ENCODE measurements at places on chromosomes 12 and 14.

DNA sequence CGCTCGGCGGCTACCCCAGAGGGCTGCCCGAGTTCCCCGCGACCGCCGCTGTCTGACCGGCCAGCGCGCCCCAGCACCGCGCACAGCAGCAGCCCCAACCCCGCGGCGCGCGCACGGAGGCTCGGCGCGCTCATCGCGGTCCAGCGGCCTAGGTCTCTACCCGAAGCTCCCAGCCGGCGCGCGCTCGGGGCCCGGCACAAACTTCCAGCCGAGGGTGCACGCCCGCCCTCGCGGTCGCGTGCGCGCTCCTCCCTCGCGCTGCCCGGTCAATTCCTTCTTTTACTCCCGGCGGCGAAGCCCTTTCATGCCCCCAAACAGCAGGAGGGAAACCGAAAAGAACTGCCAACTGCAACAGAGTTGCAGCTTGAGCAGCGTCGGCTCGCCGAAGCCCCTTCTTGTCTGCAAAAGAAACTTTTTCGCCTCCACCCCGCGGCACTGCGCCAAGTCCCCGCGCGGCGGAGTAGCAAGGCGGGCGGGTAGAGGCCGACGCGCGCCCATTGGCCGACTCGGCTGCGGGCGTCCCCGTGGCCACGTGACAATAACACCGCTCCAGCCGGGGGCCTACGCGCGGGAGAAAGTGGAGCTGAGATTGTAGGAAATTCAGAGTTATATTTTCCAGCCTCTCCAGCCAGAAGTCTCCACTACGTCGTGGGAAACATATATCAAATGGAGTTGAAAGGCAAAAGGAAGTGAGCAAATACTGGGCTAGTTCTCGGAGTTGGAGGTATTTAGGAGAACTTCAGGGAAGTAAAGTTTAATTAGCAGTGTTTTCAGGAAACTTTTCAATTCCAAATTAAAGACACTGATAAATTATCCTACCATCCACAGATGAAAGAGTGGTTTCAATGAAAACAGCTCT lies at the start of gene LRIG3:
Gene LRIG3 (minus strand): TSS at position 403 of the 859 bp plus-strand sequence. CDS start 269 bp downstream, at position 134.
- peak; percentile 93 for DNase-seq

GRCh38 chr14:56002342-56002741 lies 115.9 kb upstream of the PELI2 start:
- DNase-seq: no peak

DNA sequence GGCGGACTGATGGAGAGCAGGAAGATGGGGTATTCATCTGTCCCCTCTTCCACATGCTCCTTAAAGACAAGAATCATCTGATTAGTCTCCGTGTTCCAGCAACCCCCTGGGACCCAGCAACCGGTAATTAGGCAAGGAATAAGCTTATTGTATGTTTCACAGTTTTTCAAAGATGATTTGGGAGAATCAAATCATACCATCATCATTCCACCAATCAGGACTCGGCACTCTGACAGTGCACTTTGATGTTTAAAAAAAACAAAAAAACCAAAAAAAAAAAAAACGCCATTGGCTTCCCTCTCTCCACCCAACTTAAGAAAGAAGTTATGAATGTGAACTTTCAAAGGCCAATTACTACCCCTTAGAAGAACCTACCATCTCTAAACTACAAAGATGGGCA lies 1.3 kb upstream of the DYNC1H1 start:
- peak; percentile 12 for DNase-seq

DNA sequence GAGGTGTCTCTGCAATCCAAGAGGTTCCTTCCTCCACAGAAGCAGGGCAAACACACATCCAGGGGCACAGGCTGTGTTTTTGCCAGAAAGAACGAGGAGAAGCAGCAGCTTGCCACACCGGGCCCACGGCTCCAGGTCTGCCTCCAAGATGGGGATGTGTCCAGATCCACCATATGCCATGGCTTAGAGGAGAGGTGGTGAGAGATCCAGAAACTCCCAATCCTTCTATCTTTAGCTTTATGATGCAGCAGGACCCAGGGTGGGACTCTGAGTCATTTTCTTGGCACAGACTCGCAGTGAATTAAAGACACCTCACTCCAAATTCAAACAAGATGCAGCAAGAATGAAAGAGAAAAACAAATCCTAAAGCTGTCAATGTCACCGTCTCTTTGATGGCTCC lies 481.4 kb upstream of the TMEM132C start:
- no peak for DNase-seq

GRCh38 chr14:74962493-74962892 lies 7.1 kb upstream of the PGF start:
- no peak for DNase-seq

GRCh38 chr12:109759595-109759994 lies 46.0 kb downstream of the FAM222A start:
- no peak for DNase-seq

DNA sequence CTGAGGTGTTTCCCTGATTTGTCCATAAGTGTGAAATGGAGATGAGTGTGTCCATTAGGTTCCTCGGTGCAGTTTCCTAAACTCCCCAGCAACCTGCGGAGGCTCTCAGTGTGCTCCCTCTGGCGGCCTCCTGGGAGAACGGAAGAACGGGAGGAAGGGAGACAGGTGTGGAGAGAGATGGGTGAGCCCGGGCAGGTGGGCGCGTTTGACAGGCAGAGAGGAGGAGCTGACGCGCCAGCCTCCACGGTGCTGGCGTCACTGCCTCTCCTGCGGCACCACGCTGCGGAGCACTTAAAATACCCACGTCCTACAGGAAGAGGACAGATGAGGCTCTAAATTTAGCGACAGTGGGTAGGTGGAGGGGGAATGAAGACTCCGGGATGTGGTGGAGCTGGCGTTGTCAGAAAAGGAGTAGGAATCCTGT lies 26.8 kb upstream of the PEX5 start:
- DNase-seq: no peak

- peak; percentile 78 for DNase-seq
Observed at GRCh38 chr12:124906606-124907261, 7.7 kb downstream of the UBC start.

- DNase-seq: no peak
Observed at GRCh38 chr12:948238-948637, 1.3 kb downstream of the RAD52 start.

DNA sequence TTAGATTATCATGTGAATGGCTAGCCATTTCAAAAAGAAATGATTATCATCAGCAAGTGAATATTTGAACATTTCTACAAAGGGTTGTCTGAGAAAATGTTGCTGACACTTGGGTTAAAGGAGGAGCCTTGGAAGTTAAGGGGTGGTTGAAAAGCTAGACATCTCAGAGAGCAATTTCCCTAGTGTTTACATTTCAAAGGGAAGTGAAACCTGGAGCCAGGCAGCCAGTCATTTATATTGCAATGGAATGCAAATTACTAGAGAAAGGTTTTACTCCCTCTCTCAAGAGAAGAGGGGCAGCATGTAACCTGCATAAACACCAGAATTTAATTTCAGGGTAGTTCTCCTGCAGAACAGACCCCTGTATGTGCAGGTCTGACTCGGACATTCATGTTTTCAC lies 279.0 kb downstream of the SLC16A7 start:
- DNase-seq: no peak

DNA sequence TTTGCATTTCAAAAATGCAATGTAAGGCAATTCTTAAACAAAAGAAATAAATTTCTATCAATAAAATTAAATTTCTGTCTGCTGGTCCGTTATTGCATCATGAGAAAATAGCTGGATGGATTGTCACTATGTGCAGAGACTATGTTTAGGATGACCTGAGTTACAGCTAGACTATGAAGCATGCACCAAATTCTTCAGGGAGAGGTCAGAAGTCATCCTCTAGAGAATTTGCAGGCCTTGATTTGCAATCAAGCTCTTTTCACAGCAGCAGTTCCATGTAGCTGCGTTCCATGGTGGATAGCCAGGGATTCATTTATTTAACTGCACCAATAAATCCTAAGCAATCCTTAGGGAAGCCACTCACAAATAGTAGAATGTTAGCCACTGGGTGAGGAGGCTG lies 253.7 kb downstream of the MSRB3 start:
- DNase-seq: no peak

DNA sequence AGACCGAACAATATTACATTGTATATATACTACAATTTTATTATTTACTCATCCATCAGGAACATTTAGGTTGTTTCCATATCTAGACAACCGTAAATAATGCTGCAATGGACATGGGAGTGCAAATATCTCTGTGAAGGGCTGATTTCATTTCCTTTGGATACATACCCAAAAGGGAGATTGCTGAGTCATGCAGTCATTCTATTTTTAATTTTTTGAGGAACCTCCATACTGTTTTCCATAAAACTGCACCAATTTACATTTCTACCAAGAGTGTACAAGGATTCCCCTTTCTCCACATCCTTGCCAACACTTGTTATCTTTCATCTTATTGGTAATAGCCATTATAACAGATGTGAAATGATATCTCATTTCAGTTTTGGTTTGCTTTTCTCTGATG lies 84.7 kb downstream of the SLC41A2 start:
- no peak for DNase-seq

DNA sequence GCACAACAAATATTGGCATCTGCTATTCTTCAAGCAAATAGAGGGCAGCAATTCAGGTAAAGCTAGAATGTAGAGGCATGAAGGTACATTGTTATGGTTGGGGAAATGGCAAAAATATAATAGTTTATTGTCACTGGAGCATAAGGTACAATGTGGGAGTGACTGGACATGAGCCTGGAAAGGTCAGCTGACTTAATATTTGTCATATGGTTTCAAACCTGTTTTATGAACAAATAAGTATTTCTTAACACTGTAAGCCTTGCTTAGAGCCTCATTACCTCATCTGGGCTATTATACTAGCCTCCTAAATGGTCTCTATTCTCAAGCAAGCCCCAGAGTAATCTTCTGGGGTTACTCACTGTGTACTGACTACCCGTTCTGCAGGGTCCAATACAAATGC lies 33.7 kb downstream of the FAM177A1 start:
- DNase-seq: no peak

- peak; percentile 97 for DNase-seq
Observed at GRCh38 chr14:68191567-68192321, 372.2 kb downstream of the RAD51B start.

DNA sequence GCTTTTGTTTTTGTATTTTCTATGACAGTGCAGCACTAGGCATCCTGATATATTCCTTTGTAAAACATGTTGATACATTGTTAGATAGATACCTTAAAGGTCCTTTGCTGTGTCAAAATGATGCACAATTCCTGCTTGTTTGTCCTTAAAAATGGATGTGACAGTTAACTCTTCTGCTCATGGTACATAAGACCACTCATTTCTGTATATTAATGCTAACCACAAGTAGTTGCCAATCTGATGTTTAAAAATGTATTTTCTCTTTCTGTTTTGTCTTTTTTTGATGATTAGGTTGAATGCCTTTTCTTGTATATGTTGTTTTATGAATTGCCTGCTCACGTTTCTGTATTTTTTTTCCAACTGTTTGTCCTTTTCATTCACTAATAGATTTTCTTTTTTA lies 35.1 kb downstream of the ATF7IP start:
- DNase-seq: no peak

- DNase-seq: no peak
Observed at GRCh38 chr12:106897082-106897481, 58.6 kb upstream of the TMEM263 start.

DNA sequence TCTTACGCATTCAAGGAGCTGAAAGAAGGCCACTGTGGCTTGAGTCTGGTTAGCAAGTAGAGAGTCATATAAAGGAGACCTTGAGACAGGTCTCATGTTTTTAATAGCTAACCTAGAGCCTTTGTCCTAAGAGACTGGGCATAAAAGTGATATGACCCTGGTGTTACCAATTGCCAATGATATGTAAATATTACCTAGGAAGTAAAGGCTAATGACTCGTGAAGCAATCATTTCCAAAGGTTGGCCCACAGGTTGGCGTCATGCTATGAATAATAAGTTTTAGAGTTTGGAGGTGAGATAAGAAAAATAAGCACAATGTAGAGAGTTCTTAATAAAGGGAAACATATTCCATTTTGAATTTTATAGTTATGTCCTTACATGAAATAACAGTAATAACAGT lies 116.6 kb upstream of the PLEKHA5 start:
- peak; percentile 47 for DNase-seq

DNA sequence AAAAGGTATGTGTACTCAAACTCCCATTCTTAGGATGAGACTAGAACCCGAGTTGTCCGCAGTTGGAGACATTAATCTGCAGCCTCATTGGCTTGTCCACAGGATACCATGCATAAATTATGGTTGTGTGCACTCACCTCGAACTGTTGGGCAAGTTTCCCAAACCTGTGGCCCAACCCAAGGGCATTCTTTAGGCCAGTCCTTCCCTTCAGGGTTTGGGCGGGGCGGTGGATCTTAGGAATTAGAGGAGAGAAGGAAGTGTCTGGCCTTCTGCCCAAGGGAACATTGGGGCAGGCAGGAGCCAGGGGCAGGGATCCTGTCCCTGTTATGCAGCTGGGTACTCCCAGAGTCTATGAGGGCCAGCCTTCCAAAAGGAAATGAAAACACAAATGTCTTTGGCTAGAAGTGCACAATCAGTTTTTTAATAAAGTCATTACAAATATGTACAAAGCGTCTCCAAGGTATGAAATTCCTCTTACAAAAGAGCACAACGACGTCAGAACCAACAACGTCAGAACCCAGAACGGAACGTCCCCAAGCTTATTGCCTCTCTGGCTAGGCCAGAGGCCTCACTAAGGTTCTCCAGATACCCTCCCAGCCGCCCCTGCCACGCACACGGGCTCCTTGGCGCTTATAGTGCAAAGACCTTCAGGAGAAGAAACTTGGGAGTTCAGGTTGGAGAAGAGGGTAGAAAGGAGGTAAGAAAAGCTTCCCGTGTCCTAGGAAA lies 25.3 kb downstream of the HRK start:
- DNase-seq: peak; percentile 75

GRCh38 chr12:2260441-2260840 lies 207.7 kb downstream of the CACNA1C start:
- DNase-seq: no peak

DNA sequence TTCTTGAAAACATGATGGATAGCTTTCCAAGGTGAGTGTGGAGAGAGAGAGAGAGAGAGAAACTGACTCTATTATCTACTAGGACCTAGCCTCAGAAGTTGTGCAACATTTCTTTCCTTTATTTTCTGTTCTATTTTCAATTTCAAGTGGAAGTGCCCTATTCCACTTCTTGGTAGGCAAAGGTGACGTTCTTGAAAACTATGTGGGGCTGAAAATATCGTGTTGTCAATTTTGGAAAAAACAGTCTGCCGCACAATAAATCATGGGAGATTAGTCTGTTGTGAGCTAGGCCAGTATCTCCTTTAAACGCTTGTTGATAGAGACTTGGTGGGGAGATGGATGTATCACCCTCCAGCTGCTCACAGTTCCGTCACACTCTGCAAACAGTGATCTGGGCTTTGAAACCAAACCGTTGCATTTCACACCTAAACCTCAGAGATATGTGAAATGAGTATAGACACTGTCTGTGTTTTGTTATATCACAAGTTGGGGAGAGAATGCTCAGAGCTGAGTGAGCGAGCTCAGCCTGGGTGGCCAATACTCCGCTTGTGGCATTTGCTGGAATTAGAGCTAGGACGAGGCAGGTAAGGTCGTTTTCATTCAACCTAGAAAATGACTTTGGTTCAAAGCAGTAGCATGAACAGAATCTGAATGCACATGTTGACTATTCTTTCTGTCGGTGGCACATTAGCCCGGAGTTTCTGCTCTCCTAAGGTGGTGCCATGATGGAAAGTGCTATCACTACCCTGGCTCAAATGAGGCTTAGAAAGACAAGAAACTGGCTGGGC lies 75.1 kb upstream of the ST8SIA1 start:
- no peak for DNase-seq

All from Caki2 (cell line).